ENCODE measurements at places on chromosomes 13 and 19.

- no peak for DNase-seq
These were observed 32.3 kb downstream of the TSSK6 start for GRCh38 chr19:19482809-19483596.

DNA sequence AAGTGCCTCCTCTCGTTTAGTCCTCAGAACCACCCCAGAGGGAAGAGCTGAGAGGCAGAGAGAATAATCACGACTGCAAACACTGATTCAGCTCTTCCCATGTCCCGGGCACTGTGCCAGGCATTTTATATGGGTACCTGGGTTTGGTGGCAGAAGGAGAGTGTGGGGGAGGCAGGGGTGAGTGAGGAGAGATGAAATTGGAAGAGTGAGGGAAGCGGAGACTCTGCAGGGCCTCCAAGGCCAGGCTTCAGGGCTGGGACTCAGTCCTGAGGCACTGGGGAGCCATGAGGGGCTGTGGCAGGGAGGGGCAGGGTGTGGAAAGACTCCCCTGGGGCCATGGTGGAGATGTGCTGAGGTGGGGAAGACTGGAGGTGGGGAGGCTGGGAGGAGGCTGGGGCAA is 8.7 kb downstream of the SYNGR4 start:
- DNase-seq = no peak

DNA sequence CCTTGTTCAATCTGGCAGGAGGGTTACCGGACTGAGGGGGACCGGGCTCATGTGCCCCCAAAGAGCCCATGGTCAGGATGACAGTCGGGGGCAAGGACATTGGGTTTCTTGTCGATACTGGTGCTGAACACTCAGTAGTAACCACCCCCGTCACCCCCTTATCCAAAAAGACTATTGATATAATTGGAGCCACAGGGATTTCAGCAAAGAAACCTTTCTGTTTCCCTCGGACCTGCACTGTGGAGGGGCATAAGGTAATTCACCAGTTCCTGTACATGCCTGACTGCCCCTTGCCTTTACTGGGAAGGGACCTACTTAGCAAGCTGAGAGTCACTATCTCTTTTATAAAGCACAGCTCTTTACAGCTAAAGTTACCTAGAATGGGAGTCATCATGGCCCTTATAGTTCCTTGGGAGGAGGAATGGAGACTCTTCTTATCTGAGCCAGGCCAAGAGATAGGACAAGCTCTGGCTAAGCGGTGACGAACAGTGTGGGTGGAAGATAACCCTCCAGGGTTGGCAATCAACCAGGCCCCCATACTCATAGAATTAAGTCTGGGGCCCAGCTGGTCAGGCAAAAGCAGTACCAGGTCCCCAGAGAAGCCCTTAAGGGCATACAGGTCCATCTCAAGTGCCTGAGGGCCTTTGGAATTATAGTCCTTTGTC is 603.7 kb downstream of the UQCRFS1 start:
- no peak for DNase-seq

DNA sequence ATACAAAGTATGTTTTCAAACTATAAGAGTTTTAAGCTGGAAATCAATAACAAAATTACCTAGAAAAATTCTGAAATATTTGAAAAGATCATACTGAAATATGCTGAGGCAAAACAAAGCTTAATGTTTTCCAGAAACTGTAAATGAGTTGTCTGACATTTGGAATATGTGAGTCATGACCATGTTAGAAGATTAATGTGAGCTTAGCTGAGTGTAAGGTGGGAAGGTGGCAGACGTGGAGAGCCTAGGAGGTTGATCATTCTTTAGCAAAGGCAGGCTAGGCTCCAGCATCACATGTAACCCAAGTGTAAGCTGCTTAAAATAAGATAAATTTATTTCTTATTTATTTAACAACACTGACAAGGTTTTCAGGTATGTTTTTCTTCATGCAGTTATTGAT is 2086.1 kb upstream of the PCDH20 start:
- no peak for DNase-seq

DNA sequence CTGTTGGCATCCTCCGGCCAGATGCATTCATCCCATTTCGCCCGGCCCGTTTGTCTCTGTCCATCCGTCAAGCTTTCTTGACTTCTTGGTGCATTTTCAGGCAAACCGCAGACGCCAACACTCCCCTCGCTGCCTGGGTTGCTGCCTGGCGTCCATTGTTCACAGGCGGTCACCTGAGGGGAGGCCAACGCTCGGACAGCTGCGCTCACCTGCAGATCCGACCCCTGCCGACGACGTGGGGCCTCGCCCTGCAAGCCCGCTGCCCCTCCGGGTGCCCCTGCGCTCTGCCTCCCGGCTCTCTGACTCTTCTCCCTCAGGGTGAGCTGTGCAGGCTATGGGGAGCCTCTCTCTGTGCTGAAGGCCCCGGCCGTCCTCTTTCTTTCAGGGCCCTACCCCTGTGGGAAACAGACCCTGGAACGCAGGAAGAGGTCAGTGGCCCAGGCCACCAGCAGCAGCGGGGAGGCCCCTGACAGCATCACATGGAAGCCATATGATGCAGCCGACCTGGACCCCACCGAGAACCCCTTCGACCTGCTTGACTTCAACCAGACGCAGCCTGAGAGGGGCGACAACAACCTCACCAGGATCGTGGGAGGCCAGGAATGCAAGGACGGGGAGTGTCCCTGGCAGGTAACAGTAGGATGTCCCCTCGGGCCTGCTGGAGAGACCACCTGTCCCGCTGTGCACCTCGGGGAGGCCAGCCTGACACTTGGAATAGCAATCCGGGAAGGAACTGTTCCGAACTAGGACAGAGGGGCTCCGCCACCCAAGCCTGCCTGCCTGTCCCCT is 14.8 kb upstream of the PROZ start:
- DNase-seq = no peak

DNA sequence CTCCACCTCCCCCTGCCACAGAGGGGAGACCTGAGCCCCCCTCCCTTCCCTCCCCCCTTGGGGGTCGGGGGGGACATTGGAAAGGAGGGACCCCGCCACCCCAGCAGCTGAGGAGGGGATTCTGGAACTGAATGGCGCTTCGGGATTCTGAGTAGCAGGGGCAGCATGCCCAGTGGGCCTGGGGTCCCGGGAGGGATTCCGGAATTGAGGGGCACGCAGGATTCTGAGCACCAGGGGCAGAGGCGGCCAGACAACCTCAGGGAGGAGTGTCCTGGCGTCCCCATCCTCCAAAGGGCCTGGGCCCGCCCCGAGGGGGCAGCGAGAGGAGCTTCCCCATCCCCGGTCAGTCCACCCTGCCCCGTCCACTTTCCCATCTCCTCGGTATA is 2.4 kb upstream of the APOE start:
- no peak for DNase-seq

GRCh38 chr19:52778811-52779210 is 7.8 kb downstream of the ZNF600 start:
- no peak for DNase-seq

- DNase-seq = no peak
These were observed 367.6 kb downstream of the DNAJC15 start for GRCh38 chr13:43391036-43391435.

GRCh38 chr19:23203841-23204344 is 46.3 kb downstream of the ZNF724 start:
- peak; percentile 4 for DNase-seq

- DNase-seq = peak; percentile 79
These were observed 533 bp upstream of the ATP8B3 start for GRCh38 chr19:1812426-1813191.

GRCh38 chr13:22014469-22014868 is 343.6 kb downstream of the FGF9 start:
- no peak for DNase-seq

DNA sequence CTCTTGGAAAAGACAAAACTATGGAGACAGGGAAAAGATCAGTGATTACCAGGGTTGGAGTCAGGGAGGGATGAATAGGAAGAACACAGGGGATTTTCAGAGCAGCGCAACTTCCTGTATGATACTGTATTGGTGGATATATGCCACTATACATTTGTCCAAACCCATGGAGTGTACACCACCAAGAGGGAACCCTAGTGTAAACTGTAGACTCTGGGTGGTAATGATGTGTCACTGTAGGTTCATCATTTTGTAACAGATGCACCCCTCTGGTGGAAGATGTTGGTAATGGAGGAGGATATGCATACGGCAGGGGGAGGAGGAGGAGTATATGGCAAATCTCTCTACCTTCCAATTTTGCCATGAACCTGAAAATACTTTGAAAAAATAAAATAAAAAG is 68.1 kb downstream of the UFM1 start:
- DNase-seq = no peak

DNA sequence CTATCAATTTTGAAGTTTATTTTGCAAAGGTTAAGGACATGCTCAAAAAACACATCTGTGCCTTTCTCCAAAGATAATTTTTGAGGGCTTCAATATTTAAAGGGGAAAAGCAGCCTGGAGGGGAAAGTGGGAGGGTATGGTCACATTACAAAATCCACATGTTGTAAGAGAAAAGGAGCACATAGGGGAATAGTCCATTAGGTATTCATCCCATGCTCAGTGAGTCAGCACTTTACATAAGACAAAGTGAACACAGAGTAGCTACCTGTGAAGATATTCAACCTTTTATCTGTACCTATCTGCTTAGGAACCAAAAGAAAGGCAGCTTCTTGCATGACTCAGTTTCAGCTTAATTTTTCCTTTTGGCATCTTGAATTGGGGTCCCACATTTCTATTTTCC is 932.0 kb downstream of the SLITRK6 start:
- no peak for DNase-seq

GRCh38 chr13:40640845-40641458 is 25.5 kb downstream of the FOXO1 start:
- DNase-seq = no peak

- DNase-seq = no peak
These were observed 49.4 kb upstream of the INTS6 start for GRCh38 chr13:51502153-51502651.

DNA sequence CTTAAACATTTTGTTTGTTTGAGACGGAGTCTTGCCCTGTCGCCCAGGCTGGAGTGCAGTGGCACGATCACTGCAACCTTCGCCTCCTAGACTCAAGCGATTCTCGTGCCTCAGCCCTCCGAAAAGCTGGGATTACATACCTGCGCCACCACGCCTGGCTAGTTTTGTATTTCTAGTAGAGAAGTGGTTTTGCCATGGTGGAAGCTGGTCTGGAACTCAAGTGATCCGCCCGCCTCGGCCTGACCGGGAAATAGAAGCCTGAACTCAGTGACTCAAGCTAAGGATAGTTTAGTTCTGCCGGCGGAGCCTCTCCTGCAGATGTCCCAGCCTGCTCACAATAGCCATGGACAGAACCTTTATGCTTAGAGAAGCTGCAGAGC is 53.0 kb upstream of the ZNF254 start:
- peak; percentile 49 for DNase-seq

GRCh38 chr19:58351990-58352755 is 1.1 kb downstream of the A1BG start:
- no peak for DNase-seq

DNA sequence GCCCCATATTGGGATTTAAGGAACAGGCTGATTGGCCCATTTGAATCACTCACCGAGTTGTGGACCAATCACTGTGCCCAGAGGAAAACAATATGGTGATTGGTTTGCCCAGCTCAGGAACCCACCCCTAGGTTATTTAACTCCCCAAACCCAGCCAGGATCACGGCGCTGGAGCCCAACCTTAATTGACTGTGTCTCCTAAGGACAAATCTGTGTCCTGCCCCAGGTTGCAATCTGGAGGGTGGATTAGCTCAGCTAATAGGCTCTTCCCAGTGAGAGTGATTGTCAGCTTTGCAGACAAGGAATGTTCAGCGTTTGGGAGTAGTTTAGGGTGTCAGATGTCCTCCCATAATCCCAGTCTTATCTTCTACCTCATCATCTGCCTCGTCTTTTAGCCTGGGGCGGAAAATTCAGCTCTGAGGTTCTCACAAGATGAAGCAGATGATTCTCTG is 3.5 kb upstream of the ZNF358 start:
- DNase-seq = no peak

GRCh38 chr19:28466107-28467045 is 746.6 kb downstream of the UQCRFS1 start:
- peak; percentile 56 for DNase-seq

Measured in Ammon's horn (tissue), 1 donor.